ENCODE measurements at places on chromosomes 16 and 17. TPM values are rescaled to one million over a fixed set of nuclear protein-coding genes. Genes with fewer than 3 reads are reported as not detected.

TBC1D28 gene
- total RNA-seq: 0.26 TPM

- no peak for DNase-seq
Measured at GRCh38 chr16:81427219-81427618, 17.4 kb upstream of the CMIP start.

GRCh38 chr17:63019138-63019873 is 53.3 kb downstream of the TANC2 start:
- no peak for DNase-seq

CHP2 gene
- total RNA-seq: not detected

MARCHF10 gene
- total RNA-seq: 0.25 TPM

GRCh38 chr17:79668344-79669250 is 57.7 kb upstream of the RBFOX3 start:
- DNase-seq: no peak

- DNase-seq: no peak
Measured at GRCh38 chr17:27522028-27522635, 65.9 kb downstream of the KSR1 start.

DNA sequence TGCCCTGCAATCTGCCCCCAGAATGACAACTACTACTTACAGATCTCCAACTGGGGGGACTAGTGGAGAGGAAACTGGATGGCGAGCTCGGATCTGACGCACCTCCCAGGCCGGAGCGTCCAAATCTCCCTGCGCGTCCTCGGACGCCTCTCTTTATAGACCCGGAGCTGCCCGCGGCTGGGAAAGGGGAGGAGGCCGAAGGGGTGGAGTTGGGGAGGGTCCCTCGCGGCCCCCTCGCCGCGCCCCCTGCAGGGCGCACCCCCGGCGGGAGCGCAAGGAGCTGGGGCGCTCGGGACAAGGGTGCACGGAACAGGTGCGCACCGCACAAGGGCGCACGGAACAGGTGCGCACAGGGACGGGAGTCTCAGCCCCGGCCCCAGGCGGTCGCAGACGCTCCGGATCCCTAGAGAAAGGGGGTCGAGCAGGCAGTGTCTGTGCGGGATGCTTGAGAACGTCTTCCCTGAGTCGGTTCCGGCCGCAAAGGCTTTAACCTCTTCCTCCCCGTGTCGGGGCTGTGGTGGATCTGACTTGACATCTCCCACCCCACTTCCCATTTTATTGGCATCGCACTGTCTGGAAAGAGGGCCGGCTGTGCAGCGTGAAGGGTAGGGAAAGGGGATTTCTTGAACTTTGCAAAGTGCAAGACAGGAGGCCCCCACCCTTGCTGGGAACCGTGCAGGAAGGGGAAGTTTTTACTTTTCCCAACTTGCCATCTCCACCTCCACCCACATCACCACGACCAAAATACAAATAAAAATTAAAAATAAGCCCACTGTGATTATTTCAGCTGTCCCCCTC is at the start of gene MYH11:
Gene MYH11 (minus strand): TSS at position 128 of the 798 bp plus-strand sequence. CDS start 18,776 bp downstream, outside the sequence.
- DNase-seq: peak; percentile 7

NHLRC4 gene
- 0.86 TPM for total RNA-seq

- no peak for DNase-seq
Measured at GRCh38 chr16:2422123-2422867, 7.0 kb upstream of the CCNF start.

DNA sequence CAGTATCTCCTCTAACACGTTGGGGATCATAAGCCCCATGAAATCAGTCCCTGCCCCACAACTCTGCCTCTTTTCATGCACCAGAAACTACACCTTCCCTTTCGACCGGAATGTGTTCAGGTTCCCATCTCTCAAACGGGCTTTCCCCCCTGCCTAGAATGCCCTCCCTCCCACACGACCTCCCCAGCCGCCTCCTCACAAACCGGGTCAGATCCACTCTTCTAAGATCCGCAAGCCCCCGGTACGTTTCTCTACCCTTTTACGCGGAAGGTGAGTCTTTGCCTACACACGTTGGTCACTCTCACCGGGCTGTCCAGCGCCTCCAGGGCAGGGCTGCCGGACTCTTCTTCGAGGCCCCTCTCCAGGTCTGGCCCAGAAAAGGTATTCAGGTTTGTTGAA is 708 bp downstream of the DHX33 start:
- DNase-seq: no peak

DNA sequence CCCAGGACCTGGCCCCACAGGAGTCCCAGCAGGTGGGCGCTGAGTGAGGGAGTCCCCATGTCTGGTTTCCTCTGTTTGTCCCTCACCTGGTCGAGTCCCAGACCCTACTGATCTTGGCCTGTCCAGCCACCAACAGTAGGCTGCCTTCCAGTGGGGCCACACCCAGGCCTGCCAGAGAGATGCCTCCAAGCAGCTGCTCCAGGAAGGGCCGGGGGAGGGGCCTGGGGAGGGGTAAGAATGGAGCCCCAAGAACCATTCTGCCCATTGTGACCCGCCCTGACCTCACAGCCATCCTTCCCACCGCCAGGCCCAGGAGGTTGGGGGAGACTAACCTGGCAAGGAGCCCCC is 736 bp downstream of the SPATA20 start:
- DNase-seq: no peak

C16orf96 gene
- total RNA-seq: 0.30 TPM

GRCh38 chr17:74990581-74991105 is 3.2 kb downstream of the CDR2L start:
- no peak for DNase-seq

Measured in neural crest cell (in vitro differentiated cells).